MM.1S (cell line): ENCODE measurements at places on chromosomes 4 and X.

GRCh38 chr4:177596035-177596434, 153.8 kb upstream of the AGA start:
- no peak for DNase-seq

DNA sequence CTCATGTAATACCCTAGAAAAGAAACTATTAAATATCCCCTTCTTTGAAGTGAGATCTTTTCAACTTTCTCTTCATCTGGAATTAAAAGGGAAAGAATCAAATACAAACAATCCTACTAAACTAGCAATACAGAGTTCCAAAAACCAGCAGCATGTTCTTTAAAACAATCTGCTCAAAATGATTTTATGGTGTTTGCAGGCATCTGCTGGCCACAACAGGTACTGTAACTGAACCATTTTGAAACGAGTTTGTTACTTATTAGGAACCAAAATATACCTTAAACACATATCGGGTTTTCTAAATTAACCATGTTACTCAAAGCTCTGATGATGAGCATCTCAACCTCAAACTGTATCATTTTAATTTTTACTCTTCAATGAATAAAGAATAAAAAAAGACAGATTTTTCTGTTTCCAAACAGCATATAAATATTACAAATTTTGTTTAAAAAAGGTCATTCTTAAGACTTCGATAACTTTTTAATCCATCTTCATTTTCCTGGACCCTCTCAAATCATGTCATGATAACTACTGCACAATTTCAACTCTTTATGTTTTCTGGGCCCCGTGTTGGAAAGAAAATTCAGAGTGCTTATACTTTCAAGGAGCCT, 56.5 kb downstream of the ARAP2 start:
- DNase-seq: peak; percentile 23

DNA sequence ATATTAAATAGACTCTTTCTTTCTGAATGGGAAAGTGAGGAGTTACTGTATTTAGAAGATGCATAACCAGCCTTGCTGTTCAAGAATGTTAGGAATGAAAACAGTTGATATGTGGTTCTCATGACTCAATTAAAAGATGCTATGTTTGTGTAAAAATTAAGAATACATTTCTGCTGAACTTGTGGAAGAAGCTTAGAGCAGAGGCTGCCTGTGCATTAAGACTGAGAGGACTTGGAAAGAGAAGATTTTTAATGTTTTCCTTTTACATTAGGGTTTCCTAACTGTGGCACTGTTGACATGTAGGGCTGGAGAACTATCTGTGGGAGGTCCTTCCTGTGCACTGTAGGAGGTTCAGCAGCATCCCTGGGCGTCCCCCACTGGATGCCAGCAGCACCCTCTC, 137.7 kb downstream of the GPR143 start:
- no peak for DNase-seq

- DNase-seq: no peak
Observed at GRCh38 chr4:35538807-35539206, 705.5 kb downstream of the ARAP2 start.

DNA sequence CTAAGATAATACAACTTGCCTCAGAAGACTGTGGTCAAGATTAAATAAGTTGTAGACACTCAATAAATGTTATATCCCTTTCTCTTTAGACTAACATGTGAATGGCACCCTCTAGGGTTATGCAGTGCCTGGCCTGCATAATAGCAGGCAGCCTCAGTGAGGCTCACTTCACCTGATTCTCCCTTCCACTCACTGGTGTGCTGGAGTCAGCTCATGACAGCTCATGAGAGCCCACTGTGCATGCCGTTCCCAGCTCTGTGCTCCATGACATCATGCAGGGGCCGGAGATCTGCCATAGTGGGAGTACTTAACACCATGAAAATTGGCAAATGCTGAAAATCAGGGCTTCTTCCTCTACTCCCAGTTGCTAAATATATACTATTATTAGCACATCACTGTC, 64.5 kb downstream of the TEC start:
- DNase-seq: no peak

DNA sequence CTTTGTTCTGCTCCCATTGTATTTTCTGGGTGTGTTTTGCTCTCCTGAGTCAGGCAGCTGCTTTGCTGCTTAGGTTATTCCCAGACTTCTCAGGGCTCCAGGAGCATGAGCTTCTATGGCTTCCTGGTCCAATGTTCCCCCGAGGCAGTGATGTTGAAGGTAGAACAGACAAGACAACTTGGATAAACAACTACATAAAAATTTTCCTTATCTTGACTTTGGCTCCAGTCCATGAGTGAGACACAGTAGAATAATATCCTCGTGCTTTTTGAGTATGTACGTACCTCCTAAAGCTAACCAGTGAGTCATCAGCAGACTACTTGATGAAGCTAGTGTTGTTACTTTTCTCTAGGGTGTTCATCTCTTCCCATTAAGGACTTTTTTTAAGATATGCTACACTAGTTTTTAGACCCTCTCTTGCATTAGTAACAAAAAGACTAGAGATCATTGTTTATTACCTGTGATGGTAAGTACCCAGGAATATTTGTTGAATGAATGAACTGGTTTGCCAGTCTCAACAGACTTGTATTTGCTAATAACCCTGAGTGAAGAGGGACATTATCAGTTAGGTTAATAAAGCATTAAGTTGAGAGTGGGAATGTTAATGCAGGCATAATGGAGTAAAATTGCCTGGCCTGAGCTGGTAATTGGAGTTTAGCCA, 131.9 kb downstream of the FHIP1A start:
- no peak for DNase-seq

DNA sequence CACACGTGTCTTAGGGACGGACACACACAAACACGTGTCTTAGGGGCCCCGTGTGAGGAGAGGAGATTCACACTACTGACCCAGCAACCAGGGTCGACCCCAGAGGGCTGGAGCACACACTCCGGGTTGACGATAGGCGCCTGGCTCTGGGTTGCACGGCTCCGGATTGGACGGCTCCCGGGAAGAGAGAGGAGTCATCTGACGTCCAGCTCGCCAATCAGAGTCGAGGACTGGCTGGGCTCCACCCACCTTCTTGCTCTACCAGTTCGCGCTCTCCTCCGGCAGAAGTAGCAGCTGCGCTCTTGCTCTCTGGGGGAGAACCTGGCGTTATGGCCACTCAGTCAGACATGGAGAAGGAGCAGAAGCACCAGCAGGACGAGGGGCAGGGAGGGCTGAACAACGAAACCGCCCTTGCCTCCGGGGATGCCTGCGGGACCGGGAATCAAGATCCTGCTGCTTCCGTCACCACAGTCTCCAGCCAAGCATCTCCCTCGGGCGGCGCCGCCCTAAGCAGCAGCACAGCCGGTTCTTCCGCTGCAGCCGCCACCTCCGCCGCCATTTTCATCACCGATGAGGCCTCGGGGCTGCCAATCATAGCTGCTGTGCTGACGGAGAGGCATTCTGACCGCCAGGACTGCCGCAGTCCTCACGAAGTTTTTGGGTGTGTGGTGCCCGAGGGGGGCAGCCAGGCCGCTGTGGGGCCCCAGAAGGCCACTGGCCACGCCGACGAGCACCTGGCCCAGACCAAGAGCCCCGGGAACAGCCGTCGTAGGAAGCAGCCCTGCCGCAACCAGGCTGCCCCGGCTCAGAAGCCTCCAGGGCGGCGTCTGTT, 74.3 kb downstream of the NUDT10 start:
- no peak for DNase-seq

DNA sequence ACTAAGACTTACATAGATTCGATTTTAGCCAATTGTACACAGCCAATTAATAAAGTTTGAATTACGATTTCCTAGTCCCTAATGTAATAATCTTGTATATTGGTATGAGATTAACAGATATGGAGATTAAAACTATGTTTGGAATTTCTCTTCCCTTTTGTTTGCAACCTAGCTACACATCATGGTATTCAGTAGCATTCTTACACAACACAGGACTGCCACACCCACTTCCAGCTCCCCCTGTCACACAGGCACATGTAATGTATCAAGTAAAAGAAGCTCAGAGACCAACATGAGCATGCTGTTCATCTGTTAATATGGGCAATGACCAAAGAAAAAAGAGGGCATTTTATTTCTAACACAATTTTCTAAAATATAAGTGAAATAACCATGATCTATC, 12.8 kb downstream of the SLC6A14 start:
- no peak for DNase-seq

- DNase-seq: peak; percentile 68
Observed at GRCh38 chr4:122542411-122543236, 78.2 kb downstream of the IL21 start.
